ENCODE measurements at places on chromosomes 12 and 14.

DNA sequence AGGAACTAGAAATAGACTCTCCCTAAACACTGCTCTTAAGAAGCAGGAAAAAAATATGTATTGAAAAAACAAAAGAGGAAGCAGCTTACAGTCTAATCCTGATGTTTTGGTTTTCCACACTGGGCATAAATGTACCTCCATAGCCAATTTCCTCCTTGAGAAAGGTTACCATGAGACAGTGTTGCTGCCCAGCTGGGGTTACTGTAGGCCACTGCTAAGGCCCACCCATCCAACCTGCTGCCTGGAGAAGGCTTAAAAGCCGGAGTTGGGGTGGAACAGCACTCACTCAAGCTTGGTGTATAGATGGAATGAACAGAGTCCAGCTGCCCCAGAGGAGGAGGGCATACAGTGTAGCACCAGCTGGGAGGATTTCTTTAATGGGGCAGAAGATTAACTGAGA, 41.1 kb downstream of the ERG28 start:
- no peak for DNase-seq

DNA sequence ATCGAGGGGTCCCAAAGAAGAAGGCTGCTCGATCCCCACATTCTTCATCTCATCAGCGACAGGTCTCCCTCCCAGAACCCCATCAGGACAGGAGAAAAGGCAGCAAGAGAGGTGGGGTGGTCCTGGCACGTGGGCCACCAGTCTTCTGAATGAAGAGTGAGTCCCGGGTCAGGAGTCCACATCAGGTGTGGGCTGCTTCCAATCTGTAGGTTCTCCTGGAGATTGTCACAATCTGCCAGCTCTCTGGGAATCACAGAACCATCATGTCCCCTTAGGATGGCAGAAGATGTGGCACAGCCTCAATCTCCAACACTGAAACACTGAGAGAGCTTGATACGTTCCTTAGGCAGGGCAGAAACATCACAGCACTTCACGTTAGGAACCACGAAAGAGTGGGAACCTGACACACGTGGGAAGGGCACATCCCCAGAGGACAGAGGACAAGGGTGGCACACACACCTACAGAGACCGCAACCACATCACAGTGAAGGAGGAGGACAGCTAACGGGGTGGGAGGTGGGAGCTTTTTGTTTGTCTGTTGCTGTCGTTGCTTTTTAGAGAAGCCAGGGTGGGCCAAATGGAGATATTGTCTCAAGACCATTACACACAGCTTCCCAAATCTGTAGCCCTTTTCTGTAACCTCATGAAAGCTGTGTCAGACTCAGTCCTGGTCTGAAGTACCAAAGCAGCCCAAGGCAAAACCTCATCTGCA, 284.5 kb downstream of the DPF3 start:
- DNase-seq = no peak

GRCh38 chr12:78726854-78727253, 137.7 kb upstream of the SYT1 start:
- DNase-seq = no peak

- no peak for DNase-seq
Observed at GRCh38 chr12:13812168-13812567, 169.2 kb downstream of the GRIN2B start.
